ENCODE measurements at places on chromosomes 13 and 19.

DNA sequence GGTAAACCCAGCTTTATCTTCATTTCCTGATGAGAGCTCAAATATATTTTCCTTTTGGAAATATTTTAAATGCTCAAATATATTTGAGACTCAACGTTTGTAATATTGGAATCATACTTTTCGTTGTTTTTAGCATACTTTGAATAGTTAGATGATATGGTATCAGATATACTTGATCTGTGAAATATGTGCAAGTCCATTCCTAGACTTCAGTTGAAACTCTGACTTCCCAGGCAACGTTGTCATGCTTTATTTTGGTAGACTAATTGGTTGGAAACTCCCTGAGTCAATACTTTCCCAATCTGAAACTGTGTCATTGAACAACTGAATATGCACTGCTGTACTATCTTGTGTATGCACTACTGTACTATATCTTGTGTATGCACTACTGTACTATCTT, 378.5 kb downstream of the MYO16 start:
- DNase-seq: no peak

DNA sequence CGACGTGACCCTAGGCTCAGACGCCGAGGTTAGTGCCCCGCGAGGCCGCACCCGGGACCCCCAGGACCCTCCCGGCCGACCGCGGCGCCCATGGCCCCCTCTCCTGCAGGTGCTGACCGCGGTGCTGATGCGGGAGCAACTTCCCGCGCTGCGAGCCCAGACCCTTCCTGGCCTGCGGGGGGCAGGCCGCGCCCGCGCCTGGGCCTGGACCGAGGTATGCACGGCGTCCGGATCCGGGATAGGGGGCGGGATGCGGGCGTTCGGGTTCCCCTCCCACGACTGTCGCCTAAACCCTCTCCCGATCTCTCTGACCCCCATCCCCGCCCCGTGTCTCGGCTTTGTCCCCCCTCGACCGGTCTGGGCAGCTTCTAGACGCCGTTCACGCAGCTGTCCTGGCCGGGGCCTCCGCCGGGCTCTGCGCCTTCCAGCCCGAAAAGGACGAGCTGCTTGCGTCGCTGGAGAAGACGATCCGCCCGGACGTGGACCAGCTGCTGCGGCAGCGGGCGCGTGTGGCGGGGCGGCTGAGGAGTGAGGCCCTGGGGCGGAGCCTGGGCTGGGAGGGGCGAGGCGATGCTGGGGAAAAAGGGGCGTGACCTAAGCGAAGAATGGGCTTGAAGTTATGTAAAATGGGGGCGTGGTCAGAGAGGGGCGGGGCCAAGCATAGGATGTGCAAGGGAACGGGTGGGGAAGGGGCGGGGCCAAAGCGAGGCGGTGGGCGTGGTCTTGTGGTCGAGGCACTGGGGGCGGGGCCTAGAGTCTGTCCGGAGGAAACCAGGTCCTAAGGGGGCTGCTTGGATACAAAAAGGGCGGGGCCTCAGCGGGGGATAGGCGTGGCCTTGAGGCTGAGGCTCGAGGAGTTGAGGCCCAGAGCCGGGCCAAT, 16.0 kb upstream of the COLGALT1 start:
- peak; percentile 93 for DNase-seq

GRCh38 chr13:63983366-63983765, 2567.7 kb upstream of the PCDH20 start:
- no peak for DNase-seq

DNA sequence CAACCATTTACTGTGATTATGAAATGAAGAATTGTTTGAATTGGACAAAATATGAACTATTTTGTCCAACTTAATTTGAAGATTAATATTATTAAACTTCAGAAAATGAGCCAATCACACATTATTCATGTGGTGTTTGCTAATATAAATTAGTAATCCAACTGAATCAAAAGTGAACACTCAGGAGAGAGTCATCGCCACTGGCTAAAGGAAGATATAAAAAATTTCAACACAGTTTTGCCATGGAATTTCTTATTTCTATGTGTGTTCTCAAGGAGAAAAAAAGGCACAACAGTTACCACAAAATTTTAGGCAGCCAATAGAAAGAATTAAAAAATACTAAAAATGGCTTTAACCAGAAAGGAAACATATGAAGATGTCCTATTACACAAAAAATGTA, 2683.8 kb downstream of the PCDH9 start:
- DNase-seq: no peak

- DNase-seq: peak; percentile 22
Measured at GRCh38 chr13:28411831-28412353, 83.0 kb downstream of the FLT1 start.

GRCh38 chr19:55692681-55693081, 17.7 kb downstream of the EPN1 start:
- DNase-seq: no peak

- DNase-seq: no peak
Measured at GRCh38 chr13:73544175-73544574, 485.4 kb downstream of the KLF5 start.

DNA sequence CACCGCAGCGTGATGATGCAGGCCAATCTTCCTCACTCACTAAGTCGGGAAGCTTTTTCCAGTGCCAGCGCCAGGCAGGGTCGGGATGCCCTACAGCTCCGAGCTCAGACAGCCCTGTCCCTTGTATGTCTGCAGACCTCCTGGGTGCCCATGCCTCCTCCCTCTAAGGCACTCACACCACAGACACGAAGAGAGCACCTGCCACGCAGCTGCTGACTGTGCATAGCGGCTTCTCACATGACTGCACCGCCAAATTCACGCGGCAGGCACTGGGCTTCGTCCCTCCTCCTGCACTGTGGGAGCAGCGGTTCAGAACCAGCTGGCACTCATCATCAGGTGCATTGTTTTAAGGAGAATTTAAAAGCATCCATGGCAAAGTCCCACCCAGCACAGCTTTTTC, 88.1 kb downstream of the SLC7A1 start:
- DNase-seq: no peak

- DNase-seq: peak; percentile 92
Measured at GRCh38 chr13:29595380-29596063, at the start of gene SLC7A1. TSS of gene SLC7A1 (minus strand) at chr13:29595688. CDS start at chr13:29536188, 59,500 bp downstream.

GRCh38 chr13:97121894-97122293, 100.2 kb upstream of the MBNL2 start:
- DNase-seq: peak; percentile 50

- DNase-seq: peak; percentile 5
Measured at GRCh38 chr19:39212375-39212742, 8.3 kb upstream of the SYCN start.

DNA sequence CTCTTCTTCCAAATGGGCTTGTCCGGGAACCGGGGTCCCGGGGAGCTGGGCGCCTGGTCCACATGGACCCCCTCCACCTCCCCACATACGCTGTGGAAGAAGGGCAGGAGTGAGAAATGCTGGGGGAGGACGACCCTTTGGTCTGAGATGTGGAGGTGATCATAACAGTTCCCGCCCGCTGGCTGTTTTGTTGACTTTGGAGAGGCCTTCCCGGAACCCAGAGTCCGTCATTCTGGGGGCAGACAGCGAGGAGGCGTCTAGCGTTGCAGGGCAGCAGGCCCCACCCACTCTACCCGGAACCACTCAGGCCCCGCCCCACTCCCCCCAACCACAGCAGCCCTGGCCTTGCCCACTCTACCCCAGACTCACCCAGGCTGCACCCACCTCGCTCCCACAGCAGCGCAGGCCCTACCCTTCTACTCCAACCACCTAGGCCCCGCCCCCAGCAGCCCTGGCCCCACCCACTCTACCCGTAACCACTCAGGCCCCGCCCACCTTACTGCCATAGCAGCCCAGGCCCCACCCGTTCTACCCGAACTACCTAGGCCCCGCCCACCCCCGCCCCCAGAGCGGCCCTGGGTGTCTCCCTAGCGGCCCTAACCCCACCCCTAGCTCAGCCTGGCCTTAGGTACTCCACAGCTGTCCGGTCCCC, 7.1 kb downstream of the GPR108 start:
- no peak for DNase-seq

- peak; percentile 56 for DNase-seq
Measured at GRCh38 chr19:10019246-10019645, 6.0 kb downstream of the RDH8 start.

DNA sequence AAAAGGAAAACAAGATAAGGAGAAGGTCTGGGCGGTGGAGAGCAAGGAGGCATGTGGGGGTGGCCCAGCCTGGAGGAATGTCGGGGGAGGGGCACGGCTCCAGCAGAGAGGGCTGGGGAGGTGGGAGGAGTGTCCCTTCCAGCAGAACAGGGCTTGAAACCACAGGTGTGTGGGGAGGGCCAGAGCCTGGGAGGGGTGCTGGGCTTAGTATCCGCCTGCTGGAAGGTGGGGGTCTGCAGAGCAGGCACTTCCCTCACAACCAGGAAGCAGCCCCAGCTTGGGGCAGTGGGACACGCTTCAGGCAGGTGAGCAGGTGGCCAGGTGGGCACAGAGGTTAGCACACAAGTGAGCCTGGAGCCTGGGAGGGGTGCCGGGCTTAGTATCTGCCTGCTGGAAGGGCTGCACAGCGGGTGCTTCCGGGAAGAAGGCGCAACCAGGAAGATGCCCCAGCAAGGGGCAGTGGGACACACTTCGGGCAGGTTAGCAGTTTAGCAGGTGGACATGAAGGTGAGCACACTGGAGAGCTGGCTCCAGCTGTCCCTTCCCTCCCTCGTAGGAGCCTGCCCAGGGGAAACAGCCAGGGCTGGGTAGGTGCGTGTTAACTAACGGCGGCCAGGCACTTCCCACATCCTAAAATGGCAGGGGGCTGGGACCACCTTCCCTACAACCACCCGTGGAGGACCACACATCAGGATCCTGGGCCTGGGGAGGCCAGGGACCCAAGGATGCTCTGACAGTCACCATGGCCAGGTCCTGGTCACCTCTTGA, 3.0 kb downstream of the GAS6 start:
- DNase-seq: no peak

DNA sequence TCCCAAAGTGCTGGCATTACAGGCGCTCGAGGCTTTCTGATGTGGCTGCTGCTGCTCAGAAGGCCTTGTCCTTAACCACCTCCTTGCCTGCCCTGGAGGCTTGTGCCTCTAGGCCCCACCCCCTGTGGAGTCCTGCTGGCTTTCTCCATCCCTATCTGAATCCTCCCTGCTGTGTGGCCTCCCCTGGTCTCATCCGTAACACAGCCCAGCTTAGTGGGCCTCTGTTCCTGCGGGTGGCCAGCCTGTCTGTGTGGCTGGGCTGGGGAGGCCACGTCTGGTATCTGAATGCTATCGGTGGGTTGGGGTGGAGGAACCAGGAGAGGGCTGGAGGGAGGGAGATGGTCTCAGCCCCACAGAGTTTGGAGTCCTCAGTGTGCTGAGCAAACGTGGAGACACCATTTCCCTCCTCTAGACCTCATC, 4.7 kb downstream of the RPL28 start:
- no peak for DNase-seq

DNA sequence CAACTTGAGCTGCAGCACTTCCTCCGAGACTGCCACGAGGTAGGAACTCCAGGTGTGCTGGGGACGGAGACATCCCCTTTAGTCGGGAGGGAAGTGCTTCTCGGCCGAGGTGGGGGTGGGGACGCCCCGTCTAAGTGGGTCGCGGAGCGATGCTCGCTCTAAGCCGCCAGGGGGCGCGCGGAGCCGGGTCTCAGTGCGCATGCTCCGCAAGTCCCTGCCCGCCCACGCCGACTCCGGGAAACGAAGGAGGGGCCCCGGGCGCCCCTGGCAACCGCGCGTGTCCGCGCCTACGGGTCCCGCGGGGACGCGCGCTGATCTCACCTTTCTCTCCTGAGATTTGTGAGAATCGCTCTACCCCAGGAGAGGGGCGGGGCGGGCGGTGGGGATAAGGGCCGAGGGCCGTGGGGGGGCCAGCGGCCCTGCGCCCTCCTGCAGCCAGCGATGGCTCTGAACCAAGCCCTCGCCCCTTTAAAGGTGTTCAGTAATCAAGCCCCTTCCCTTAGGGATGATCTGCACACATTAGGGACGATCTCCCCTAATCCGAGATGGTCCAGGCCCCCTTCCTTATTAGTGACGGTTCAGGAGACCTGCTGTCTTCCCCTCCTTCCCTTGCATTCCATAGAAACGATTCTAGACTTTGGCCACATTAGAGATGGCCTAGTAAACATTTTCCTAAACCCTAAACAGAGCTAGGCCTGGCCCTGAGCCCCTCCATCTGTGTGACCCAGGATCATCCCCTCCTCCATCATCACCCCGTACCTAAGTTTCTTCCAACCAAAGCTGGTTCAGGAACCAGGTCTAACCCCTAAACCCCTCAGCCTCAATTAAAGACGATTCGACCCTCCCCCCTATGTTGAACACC, 47.3 kb upstream of the SHKBP1 start:
- peak; percentile 73 for DNase-seq

GRCh38 chr13:73981595-73981994, 152.6 kb downstream of the KLF12 start:
- no peak for DNase-seq

GRCh38 chr13:78596736-78597601, 6.4 kb downstream of the POU4F1 start:
- no peak for DNase-seq

GRCh38 chr19:23384858-23385257, 10.4 kb downstream of the ZNF91 start:
- no peak for DNase-seq

DNA sequence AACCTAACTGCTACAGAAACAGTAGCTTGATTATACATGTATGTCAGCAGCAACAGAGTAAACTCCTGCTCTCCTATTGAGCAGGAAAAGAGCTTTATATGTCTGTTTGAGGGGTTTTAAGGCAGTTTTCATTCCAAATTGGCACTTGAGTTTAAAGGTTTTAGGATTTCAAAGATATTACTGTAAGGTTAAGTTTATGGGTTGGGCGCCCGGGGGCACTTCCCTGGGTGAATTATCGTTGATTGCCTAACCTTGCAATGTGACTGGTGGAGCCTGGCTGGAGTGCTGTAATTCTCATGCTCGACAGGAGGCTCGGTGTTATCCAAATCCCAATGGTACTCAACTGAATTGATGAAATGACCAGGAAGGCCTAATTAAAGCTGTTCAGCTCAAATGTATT, 1586.1 kb downstream of the OLFM4 start:
- no peak for DNase-seq

DNA sequence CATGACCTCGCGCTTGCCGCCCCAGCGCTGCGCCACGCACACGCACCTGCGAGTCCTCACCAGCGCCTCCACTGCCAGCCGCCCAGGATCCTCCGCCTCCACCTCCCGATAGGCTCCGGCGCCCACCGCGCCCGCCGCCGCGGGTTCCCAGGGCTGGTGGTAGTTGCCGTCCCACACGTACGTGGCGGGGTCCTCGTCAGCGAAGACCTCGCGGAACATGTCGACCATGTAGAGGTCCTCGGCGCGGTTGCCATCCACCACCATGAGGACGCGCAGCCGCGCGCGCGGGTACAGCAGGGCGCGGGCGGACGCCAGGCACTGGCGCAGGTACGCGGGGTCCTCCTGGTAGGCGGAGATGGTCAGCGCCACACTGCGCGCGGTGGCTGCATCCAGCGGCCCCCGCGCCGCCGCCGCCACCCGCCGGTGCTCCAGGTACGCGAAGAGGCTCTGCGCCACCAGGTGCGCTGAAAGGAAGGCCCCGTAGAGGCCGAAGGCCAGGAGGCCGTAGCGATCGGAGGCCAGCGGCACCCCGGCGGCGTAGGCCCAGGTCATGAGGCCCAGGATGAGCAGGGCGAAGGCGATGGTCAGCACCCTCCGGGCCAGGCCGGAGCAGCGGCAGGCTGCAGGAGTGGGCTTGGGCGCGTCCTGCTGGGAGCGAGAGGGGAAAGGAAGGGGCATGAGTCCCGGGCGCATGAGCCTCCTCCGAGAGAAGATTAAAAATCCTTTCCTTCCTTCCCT, 4.4 kb downstream of the HAS1 start:
- no peak for DNase-seq
